ENCODE measurements at places on chromosomes 3 and 15.

- DNase-seq, result no peak
Observed at GRCh38 chr15:50049871-50050270, 69.2 kb downstream of the ATP8B4 start.

- no peak for DNase-seq
Observed at GRCh38 chr3:139121513-139122220, 77.0 kb upstream of the PRR23C start.

DNA sequence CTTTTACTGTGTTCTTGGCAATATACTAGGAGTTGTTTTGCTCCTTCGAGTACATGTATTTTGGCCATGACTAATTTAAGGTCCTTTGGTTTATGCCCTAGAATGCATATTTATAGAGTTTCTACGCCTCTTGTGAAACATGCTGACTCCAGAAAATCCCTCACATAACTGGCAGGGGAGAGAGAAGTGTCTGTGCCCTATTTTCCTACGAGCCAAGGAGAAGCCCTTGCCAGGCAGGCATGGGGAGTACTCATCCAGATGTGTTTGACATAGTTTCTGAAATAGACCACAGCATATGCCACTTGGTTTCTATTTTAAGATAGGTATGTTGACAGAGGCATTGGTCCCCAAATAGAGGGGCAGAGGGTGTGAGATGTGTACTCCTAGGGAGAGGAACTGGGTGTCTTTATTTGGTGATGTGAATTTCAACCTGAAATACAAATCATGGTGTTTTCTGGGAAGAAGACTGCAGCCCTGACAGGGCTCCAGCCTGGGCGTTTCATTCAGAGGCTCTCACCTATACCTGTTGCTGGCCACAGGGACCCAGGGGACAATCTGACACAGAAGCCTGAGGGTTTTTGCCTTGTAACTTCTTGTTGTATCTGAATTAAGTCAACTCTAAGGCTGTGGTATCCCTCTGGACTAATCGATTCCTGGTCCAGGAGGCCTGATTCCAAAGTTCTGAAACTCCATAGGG, 267.8 kb upstream of the C2CD4B start:
- DNase-seq, result no peak

DNA sequence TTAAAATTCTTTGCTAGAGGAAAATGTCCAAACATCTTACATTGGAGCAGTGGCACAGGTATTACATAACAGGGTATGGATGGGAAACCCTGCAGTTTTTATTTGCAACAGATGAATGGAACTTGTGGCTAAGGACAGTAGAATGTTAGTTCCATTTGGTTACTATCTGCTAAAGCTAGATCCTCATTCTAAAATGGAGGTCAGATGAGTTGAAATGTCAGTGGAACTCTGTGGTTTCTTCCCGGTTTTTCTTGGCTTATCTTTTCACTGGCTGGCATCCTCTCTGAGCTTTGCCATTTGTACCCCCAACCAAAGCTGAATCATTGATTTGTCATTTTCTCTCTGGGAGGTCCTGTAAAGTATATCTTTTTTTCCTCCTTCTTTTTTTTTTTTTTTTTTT, 68.9 kb downstream of the ARMC8 start:
- DNase-seq, result no peak

DNA sequence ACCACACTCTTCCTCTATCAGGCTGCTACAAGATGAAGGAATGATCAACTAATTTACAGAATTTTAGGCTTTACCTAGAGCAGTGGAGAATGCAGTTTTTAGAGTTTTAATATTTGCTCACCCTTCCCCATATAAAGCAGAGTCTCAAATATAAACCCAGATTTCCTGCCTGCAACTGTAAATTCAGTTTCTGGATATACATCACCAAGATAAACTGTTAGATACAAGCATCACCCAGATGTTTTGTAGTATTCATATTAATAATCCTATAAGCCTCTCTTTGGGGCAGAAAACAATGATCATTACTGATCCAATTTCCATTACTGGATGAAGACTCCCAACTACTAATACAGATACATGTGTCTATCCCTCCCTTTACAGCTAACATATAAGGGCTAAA, 205.9 kb downstream of the TNIK start:
- DNase-seq, result no peak

DNA sequence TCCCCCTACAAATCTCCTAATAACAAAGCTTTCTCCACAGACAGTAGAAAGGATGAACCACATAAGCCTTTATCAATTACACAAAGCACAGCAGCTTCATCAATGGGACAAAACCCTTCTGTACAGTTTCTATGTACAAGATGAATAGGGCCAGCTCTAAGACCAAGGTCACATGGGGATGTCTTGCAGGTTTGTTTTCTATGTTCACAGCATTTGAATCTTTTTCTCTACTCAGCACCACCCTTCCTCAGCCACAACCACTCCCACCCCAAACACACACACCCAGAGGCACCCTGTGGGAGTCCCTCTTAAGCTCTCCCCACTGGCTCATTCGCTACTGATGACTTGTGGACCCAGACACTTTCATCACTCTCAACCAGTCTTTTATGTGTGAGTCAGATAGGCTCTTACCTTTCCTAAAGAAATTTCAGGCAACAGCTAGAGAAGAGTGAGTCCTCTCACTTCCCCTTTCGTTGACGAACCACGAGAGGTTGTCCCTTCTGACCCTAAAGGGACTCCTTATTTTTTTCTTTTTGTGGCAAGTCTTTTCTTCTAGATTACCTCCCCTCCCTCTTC, 57.9 kb downstream of the ARHGAP31 start:
- DNase-seq, result no peak

GRCh38 chr3:30639937-30640336, 33.5 kb downstream of the TGFBR2 start:
- no peak for DNase-seq

DNA sequence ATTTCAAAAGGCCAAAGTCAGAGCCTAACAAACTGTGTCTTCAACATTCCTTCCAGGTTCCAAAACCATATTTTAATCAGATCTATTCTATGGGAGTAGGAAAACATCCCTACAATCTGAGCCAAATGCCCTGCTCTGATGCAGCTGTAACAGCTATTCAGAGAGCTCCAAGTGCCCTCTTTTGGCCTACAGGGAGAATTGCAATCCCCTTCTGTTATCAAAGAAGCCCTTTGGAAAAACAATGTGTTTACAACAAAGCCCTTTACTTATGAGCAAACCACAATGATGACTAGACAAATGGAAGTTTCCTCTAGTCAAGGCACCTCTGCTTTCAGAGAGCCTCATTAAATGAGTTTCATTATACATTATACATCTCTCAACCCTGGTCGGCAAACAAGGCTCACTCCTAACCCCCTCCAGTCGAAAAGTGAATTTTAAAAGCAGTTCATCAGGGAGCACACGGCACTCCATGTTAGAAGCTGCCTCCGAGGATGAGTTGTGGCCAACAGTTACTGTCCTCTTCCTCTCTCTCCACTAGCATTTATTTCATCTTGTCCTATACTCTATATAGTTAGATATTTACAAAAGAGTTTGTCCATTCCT, 42.6 kb upstream of the TMCO5A start:
- DNase-seq, result no peak

DNA sequence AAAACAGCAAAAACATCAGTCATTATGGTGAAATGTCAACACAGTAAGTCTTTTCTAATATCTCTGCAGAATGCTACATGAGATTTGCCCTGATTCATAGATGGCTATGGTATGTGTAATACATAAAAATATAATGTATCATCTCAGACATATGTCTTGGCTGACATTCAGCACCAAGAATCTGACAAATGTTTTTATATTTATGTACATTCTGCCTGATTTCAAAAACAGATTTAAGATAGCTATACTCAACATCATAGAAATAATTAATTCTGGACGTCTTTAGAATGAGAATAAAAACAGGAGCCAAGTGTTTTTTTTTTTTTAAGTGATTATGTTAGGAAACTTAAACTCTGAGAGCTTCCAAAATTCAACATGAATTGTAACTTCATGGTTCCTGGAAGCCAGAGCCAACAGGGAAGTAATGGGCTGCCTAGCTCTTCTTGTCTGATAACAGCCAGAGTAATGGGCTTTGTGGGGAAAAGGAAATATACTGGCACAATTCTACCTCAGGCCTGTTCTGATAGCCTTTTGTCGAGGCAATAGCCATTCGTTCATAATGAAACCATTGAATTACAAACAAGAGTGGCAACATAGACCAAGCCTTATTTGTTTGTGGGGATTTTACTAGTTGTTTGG, 184.4 kb downstream of the VGLL4 start:
- no peak for DNase-seq

DNA sequence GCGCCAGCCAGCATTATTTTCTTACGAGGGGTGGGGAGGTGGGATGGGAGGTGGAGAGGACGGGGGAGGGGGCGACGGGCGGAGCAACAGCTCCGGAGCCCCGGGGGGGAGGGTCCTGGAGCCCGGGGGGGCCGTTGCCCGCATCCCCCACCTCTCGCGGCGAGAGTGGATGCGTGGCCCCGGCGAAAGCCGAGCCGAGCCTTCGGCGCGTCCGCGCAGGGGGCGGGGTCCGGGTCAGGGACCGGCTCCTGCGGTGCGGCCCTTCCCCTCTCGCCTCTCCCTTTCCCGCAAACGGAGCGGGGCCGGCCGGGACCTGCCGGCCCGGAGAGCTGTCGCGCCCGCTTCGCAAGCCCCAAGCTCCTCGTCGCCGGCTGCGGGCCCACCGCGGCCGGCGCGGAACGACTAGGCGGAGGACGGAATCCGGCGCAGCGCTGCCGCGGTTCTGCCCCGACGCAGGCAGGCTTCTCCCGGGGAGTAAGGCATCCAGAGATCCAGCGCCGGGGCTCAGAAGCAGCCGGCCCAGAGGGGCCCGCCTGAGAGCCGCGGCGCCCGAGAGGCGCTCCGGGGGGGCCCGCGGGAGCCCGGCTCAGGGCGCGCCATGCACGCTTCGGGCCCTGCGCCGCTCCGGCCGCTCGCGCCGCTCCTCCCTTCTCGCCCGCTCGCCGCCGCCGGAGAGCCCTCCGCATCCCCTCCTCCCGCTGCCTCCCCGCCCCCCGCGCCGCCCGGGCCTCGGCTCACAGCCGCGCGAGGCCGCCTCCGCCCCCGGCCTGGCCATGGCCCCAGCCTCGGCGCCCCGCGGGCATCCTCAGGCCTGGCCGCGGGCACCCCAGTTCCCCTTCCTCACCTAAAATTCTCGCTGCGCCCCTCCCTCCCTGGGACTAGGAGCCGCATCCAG, 459 bp upstream of the ADCY5 start:
- no peak for DNase-seq

DNA sequence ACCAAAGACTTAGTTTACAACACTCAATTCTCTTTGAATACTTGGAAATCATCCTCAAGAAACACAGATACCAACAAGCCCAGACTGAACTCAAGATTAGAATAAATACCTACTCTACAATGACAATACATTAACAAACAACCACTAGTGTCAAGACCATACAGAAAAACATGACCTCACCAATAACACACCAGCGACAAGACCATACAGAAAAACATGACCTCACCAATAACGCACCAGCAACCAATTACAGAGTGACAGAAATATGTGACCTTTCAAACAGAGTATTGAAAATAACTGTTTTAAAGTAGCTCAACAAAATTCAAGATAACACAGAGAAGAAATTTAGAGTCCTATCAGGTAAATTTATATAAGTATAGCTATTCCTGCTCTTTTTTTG, 876.0 kb downstream of the EPHA3 start:
- DNase-seq, result no peak

- no peak for DNase-seq
Observed at GRCh38 chr3:137174514-137174913, 216.7 kb downstream of the IL20RB start.

- DNase-seq, result no peak
Observed at GRCh38 chr3:33650495-33650894, 67.6 kb downstream of the CLASP2 start.

DNA sequence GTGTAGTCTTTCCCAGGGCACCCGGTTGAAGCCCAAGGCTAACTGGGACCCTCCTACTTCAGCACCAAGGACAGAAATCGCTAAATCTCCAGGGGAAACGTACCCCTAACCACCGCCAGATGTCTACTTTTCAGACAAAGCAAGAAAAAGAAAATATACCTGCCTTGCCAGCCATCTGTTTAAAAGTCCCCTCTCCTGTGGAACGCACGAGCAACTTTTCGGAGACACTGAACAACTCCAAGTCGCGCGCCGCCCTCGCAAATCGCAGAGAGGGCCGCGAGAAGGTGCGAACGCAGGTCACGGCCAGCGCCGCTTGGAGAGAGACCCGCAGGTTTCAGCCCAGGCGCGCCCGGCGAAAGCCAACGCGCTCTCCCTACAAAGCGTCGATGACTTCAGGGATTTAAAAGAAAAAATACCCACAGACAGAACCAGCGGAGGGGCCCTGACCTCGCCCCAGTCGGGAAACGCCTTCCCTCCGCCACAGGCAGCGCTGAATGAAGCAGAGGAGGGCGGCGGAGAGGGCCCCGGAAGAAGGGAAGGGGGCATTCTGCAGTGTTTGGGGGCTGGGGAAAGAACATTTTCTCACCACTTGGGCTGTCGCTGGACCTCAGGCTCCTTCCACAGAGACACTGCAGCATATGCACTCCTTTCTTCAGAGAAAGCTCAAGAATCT, 213.1 kb downstream of the FGF12 start:
- peak; percentile 79 for DNase-seq

DNA sequence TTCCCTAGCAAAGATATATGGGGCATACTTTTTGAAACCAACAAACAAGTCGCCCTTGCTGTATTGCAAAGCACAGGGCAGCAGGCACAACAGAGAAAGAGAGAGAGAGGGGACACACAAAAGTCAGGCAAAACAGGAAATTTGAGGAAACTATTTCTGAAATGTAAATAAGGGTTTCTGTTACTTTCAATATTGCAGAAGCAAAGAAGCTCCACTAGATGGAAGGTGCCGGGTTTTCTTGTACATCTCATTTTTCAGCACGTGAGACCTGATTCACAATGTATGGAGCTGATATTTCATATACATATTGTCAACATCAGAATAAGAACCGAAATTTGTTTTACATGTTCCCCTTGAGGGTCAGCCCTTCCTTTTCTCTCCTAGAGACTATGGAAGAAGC, 127.4 kb downstream of the FOXP1 start:
- no peak for DNase-seq

DNA sequence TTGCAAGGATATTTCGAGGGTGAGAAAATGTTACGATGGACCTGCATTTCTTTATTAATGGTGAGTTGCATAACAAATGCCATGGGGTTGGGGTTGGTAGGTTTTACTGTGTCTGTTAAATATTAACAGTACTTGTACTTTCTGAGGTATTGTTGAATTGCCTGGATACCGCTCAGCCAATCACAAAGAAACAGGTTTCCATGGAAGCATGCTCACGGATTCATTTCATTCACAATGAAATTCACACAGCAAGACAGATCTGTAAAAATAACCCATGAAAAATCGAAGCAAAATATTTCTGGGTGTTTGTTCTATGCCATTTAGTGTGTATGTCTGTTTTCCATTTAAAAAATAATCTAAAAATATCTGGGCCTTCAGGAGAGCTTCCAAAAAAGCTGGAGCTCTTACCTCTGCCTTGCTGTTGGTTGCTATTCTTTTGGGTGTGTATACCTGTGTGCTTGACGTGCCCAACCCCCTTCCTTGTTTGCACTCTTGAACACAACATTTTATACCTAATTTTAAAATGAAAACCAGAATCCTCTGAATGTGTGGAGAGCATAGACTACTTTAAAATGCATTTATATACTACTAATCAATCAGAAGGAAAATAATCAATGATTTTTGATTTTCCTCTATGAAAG, 479.8 kb upstream of the TBL1XR1 start:
- no peak for DNase-seq

- no peak for DNase-seq
Observed at GRCh38 chr3:190676481-190676880, 162.6 kb downstream of the IL1RAP start.

Data from posterior vena cava (tissue), 2 donors.